Naive thymus-derived CD4-positive, alpha-beta T cell (primary cell): ENCODE measurements at places on chromosomes 1 and 21.

DNA sequence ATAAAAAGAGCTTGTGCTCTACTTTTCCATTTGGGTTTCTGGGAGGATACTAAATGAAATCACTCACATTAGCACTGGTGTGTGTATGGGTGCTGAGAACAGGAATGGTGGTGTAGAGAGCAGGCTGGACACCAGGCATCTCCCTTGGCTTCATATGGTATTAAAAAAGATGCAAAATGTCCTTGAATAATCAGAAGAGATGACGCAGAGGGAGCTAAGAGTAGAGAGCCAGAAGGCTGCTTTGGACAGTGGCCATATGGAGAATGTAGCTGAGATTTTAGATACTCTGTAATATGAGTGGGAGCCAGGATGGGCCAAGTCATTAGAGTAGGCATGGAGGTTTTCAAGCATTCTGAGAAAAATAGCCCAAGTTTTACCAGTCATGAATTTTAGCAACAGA is 112.3 kb upstream of the ZRANB2 start:
- DNase-seq = no peak

DNA sequence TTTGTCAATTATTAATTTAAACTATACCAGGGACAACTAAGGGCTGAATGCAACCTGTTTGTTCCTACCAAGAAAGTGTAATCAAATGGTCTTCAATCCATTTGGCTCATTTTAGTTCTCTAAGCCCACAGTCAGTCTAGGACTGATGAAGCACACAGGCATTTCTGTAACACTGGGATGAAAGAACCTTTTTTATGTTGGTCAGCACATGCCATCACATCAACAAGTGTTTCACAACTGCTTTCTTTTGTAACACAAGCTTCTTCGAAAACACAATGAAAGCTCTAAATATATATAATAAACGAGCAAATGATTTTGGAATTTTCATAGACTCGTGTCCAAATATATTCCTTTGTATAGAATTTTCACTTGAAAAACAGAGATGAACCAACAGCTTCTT is 28.8 kb downstream of the HEATR1 start:
- no peak for DNase-seq

DNA sequence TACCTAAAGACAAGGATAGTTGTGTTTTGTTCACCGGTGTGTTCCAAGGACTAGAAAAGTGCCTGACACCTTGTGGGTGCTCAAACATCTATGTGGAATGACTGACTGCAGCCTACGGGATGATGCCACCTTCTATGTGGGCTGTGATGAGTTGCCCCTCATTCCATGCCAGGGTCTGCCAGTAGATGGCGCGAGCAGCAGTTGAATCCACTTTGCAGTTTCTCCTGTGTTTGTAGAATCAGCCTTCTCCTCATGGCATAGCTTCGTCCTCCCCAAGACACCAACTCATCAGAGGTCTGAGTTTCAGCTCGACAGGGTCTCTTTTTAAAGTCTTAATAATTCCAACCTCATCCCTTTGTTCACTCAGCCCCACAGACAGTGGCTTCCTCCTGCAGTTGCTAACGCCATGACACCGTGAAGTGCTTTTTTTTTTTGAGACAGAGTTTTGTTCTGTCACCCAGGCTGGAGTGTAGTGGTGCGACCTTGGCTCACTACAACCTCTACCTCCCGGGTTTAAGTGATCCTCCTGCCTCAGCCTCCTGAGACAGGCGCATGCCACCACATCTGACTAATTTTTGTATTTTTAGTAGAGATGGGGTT is 133.7 kb downstream of the CAPN8 start:
- no peak for DNase-seq

- DNase-seq = no peak
Observed at GRCh38 chr1:93620172-93620840, 61.3 kb downstream of the BCAR3 start.

DNA sequence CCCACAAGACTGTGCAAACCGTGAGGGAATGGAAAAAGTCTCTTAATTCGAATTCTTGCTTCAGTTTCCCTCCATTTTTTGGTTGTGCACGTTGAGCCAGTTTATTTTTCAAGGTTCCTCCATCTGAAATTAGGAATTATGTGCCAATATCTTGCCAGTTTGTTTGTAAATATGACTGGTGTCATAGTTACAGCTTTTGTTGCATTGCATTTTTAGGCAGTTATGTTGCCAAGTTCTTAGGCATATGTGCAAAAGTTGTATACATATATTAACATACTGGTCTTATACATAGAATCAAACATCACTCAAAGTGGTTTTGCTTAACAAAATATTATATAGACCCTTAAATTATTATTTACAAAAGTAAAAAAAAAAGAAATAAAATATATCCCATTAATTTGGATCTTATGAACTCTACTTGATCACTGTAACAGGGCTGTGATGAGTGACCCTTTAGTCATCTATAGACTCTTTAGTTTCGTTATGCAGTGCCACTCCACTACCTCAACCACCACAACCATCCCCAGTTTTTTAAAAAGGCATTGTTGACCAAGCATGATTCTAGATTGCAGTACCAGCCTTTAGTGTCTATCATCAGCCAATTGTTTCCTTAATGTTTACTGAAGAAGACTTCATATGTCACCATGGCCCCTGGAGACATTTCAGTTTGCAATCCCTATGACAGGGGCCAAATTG is 20.9 kb upstream of the DYNLT5 start:
- no peak for DNase-seq

- DNase-seq = no peak
Observed at GRCh38 chr1:159929155-159930051, 4.1 kb upstream of the TAGLN2 start.

DNA sequence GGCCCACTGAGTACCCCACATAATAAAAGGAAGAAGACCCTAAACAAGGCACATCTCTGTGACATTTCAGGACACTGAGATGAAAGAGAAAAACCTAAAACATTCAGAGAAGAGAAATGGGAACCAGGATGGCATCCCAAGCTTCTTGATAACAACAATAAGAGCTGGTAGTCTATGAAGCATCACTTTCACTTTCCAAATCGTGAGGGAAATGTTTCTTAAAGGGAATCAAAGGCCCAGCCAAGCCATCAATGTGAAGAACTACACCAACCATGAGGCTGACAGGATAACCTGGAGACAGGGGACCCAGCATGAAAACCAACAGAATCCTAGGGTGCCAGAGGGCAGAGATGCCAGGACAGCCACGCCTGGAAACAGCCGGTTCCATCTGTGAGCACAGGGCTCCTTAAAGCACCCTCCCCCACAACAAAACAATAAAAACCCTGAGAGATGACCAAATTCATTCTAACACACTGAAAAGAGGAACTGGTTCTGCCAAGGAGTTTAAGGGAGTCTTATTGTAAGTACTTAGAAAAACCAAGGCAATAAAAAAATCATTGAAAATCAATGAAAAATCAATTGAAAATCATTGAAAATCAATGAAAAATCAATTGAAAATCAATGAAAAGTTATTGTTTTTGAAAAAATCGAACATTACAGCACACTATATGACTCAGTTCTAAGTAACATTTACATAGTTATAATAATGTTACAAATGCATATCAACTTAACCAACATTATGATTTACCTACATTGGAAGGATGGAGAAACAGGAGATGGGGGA is 141.5 kb upstream of the ERG start:
- DNase-seq = no peak

GRCh38 chr1:7046314-7046713 is 261.1 kb downstream of the CAMTA1 start:
- no peak for DNase-seq

GRCh38 chr1:151644001-151644400 is 32.2 kb downstream of the SNX27 start:
- no peak for DNase-seq

DNA sequence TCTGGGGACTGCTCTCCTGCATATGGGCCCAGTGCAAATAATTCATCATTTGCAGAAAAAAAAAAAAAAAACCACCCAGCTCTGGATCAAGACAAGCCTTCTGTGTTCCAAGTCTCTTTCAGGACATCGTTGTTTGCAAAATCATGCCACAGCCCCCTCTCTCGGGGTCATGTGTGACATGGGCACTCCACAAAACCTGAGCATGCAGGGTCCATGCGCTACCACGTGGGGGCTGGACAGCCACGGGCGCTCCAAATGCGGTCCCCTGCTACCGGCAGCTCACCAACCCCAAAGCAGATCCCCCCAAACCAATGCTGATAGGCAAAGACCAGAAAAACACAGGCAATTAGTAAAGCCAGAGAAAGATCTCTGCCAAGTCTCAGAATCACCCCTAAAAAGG is 17.6 kb downstream of the NPHP4 start:
- no peak for DNase-seq

DNA sequence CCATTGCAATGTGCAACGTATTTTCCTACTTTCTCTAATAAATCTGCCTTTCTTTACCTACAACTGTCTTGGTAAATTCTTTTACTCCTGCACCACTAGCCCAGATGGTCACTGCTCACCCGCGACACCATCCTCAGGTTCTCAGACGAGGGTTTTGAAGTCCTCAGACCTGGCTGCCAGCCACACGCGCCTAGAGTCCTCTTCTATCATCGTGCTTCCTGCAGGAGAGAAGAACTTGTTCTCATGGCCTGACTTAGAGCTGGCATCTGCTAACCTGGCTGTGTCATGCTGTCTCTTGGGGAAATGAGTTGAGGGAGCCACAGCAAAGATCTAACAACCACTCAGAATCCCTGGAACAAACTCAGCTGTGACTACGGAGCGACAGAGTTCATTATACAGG is 30.3 kb upstream of the PGBD5 start:
- DNase-seq = no peak

- no peak for DNase-seq
Observed at GRCh38 chr1:156655904-156656516, 14.1 kb downstream of the BCAN start.

- DNase-seq = no peak
Observed at GRCh38 chr1:220884109-220884980, 5.1 kb downstream of the HLX start.

- no peak for DNase-seq
Observed at GRCh38 chr1:247548769-247549182, at the start of gene GCSAML. Gene GCSAML (plus strand): TSS chr1:247549134. CDS start chr1:247549192, 58 bp downstream.

GRCh38 chr1:43057567-43057966 is 98.9 kb upstream of the SLC2A1 start:
- no peak for DNase-seq

GRCh38 chr1:225254676-225255075 is 173.2 kb downstream of the LBR start:
- no peak for DNase-seq

DNA sequence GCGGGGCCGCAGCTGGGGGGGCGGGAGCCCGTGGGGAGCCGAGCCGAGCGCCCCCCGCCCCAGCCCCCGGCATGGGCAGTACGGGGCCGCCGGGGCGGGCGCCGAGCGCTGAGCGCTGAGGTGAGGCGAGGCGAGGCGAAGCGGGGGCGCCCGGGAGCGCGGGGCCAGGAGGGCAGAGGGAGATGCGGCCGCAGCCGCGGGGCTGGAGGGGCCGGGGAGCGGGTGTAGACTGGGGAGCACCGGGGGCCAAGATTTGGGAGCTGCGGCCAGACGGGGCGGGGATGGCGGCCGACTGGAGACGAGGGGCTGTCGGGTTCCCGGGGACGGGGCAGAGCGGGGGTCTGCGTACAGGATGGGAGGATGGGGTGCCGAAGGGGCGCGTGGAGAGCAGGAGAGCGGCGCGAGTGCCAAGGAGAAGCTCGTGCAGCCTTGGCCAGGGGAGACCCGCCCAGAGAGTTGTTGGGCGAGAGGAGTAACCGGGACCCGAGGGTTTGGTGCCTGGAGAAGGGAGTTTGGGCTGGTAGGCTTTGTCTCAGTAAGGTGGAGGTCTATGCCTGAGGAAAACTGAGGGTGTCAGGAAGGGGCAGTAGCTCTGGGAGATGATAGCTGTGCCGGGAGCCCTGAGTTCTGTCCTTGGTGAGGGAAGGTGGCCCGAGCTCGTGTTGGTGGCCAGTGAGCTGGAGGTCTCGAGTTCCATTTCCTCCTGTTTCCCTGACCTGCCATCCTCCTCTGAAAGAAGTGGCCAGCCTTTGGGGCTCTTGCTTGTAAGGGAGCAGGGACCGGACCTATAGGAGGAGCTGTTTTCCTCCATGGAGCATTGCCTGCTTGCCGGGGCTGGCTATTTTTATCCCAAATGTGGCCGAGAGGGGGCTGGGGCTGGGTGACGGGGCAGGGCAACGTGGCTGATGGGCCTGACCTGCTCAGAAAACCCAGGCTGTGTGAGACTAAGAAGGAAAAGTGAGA is 539 bp downstream of the ATP8B2 start:
- DNase-seq = no peak

DNA sequence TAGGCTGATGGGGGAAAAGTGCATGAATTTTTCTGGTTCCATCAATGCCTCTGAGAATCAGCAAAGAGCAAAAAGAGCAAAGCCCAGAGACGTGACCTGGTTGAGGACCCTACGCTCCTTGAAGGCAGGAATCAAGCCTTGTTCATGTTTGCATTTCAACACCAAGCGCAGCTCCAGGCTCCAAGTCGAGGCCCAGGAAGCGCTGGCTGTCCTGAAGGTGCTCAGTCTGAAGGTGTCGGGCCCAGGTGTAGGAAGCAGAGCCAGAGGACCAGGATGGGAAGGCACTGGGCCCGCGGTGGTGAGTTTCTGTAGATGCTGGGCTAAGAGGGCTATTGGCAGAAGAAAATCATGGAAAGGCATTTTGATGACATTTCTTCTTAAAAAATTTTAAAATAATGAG is 25.6 kb upstream of the KCNE2 start:
- DNase-seq = no peak

GRCh38 chr21:35350965-35351364 is 301.9 kb upstream of the RUNX1 start:
- DNase-seq = no peak

DNA sequence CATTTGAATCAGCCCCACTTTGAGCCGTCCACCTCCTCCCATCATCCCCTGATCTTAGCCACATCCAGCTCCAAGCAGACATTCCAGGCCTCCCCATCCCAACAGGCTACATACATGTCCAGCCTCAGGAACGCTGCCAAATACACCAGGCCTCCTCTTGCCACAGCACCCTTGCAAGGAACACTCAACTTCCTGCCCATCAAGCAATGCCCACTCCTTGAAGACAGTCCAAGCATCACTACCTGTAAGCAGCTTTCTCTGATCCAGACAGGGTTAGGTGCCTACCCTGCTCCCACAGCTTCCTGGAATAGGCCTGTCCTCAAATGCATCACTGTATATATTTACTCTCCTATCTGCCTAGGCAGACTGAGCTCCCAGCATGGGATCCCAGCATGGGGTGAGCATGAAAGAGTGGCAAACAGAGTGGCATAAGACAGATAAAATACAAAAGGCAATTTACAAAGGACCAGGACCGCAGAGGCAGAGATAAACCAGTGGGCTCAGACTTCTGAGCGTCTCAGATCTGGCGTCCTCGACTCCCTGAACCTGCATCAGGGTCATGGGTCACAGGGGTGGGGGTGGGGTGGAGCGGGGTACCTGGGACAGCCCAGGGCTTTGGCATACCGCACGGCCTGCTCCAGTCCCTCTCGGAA is 816 bp downstream of the HYI start:
- DNase-seq = no peak
